ENCODE measurements at places on chromosomes 12 and 14. TPM values are rescaled to one million over a fixed set of nuclear protein-coding genes. Genes with fewer than 3 reads are reported as not detected.
A peak's percentile ranks its signal among the peaks of the same experiment; 100 is the strongest.

DNA sequence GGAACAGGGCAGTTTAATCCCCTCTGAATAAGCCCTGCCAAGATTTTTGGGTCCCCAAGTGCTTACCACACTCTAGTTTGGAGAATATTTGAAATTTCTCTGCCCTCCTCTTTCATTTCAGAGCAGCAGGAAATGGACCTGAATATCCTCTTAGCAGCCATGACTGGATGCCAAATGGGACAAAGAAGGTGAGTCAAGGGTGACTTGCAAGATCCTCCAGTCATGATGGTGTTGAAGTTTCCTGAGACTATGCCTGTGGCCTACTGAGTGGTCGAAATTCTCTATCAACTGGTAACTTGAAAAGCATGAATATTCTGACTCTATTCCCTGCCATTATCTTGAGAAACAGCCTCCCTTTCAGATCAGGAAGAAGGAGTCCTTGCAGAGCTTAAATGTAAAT is 1674.7 kb upstream of the SEL1L start:
- no peak for DNase-seq

GRCh38 chr14:71121711-71122110 is 214.5 kb downstream of the PCNX1 start:
- DNase-seq, result no peak

GRCh38 chr12:33438025-33438772 is 1.4 kb downstream of the SYT10 start:
- DNase-seq, result no peak

DNA sequence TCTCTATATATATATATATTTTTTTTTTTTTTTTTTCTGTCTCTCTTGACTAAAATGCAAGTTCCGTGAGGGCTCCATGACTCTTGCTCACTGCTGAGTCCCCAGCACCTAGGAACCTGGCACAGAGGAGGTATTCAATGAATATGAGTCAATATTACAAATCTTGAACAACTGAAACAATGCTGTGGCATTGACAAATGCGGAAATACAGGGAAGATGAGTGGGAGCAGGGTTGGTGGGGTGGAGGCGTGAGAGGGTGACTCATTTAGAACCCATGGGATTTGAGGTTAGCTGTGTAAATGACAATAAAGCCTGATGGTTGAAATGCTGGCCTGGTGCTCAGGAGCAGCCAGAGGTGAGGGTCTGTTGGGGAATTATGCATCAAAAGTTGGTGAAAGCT is 121.7 kb upstream of the FUT8 start:
- peak; percentile 74 for DNase-seq

The NELL2 gene
- not detected for total RNA-seq

DNA sequence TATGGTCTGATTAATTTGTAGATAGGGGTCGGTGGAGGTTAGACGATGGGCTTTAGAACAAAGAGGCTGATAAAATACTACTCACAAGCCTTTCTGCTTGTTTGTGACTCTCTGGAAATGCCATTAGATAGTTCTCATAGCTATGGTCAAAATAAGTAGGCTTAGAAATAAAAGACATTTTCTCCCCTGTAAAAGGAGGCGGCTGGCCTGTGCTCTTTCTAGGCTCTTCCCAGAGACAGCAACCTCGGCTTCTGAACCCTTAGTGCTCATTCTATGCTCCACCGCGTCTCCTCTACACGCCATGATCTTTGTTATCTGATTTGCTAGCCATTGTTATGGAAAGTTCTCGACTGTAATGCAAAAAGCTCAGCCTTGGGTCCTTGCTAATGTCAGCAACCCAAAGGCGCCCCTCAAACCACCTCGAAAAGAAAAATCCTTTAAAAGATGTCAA is 64.5 kb downstream of the CRADD start:
- no peak for DNase-seq

The ANKS1B gene
- total RNA-seq, result not detected

- DNase-seq, result peak; percentile 25
These were observed 757 bp downstream of the SLC25A3 start for GRCh38 chr12:98594050-98594835.

- DNase-seq, result no peak
These were observed 88.8 kb downstream of the ATXN7L3B start for GRCh38 chr12:74626397-74626796.

DNA sequence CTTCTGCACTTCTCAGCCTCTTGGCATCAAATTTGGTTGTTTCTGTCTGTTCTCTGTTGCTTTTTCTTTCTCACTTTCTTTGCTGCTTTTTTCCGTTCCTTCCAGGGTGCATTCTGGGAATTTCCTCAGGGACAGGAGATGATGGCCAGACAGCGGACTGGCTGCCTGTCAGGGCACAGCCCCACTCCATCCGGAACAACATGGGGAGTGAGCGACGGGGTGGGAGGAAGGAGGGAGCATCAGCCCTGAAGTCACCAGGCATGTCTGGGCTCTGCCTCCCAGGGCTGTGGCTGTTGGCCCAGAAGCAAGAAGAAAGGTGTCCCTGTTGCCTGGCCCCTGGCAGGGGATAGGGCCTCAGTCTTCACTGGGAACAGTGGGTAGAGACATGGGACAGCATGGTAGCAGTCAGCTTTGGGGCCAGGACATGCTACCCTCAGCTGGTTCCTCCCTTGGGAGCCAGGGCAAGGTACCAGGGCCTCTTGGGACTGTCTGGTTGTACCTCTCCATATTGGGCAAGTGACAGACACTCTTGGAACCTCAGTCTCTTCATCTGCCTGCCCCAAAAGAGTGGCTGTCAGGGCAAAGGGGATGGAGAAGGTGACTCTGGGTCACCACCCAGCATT is 8.6 kb downstream of the PGF start:
- no peak for DNase-seq

DNA sequence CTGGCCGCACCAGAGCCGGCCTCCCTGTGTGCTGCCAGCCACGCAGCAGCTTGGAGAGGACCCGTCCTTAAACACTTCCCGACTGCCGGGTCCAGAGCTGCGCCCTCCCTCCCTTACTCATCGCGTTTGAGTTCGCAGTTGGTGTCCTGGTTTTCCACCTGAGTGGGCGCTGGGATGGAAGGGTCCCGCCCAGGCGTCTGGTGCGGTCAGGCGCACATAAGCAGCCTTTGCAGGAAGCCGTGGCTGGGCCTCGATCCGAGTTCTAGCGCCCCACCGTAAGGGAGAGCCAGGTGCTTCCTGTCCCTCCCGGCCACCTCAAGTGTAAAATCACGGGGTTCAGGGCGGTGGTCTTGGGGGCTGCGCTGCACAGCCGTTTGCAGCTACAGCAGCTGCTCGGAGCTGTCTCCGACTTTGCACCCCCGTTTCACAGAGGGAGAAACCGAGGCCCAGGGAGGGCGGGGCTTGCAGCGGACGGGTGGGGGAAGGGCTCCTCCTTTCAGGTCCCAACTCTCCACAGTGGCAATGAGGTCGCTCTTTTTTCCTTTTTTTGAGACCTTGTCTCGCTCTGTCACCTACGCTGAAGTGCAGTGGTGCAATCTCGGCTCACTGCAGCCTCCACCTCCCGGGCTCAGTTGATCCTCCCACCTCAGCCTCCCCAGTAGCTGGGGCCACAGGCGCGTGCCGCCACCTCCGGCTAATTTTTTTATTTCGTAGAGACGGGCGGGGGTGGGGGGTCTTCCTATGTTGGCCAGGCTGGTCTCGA is 51.3 kb downstream of the LRCOL1 start:
- DNase-seq, result no peak

DNA sequence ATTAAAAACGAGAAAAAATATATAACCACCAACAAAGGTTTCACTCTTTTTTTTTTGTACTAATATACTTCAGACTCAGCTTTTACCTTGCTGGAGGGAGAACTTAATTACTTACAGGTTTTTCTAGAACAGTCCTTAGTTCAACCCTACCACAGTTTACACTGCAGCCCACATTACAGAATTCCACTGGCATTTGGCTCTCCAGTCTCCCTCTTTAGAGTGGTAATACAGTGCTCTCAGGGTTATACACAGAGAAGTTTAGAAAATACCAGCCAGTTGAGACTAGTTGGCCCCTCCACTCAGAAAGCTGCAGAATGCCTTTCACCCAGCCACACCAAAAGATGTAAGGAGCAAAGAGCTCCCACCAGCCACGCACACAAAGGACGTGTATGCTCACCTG is 122.3 kb upstream of the DIO3 start:
- DNase-seq, result no peak

The FGD6 gene
- total RNA-seq, result 3.7 TPM

The RAD51AP1 gene
- 14.7 TPM for total RNA-seq

GRCh38 chr12:116346222-116346621 is 68.7 kb upstream of the MED13L start:
- no peak for DNase-seq

- no peak for DNase-seq
These were observed 836 bp downstream of the PTPN21 start for GRCh38 chr14:88553886-88554456.

GRCh38 chr14:65989981-65990380 is 496.2 kb upstream of the CCDC196 start:
- no peak for DNase-seq

- peak; percentile 66 for DNase-seq
These were observed 418.5 kb downstream of the TMEM121 start for GRCh38 chr14:105944632-105945610.

DNA sequence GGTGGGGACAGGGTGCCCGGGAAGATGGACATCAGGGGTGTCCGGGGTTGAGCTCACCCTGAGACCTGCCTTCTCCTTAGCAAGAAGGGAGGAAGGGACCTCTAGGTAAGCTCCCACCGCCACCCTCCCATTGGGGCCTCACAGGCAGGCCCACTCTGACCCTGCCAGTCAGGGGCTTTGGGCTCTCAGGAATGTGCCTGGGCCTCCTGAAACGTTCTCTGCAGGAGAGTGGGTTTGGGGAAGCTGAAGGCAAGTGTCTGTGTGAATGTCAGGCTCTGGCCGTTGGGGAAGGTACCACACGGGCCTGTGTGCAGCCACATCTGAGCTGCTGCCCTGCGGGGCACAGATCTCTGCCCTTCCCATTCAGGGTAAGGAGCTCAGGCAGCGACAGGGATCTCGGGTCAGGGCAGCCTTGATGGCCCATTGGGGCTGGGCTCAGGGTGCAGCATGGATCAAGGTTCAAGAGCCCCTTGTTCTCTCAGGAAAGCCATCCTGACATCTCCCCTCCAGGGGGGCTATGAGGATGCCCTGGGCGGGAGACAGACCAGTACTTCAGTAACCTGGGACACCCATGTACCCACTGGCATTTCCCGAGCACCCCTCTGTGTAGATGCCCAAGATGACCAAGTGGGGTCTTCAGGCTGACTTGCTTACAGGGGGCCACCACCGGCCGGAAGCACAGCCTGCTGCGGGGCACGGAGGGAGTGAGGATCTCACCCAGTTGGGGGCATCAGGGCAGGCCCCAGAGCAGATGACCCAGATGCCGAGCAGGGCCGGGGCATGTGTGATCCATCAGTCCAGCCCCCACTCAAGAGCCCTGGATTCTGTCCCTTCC is 29.7 kb downstream of the FAM222A start:
- DNase-seq, result no peak

DNA sequence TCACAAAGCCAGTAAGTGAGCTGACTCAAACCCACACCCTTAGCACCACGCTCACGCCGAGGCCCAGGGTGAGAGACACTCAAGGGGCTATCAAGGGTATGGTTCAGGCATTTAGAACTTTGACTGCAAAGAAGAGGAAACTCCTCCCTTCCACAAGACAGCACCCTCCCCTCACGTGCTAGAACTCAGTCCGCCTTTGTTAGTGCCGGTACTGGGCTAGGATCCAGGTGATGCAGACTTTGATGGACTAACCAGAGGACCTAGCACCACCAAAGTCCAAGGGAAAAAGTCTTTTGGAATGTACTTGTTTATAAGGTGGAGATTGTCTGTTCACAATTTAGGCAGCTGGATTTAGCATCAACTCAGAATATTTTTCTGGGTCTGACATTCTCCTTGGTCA is 33.7 kb downstream of the VWF start:
- no peak for DNase-seq

- DNase-seq, result no peak
These were observed 39.4 kb upstream of the BEGAIN start for GRCh38 chr14:100626614-100627013.

- no peak for DNase-seq
These were observed 38.7 kb upstream of the ZNF641 start for GRCh38 chr12:48389409-48389808.

Data from HT-29 (cell line).